ENCODE measurements at places on chromosomes 5 and 9.

- DNase-seq: no peak
Observed at GRCh38 chr9:16505199-16505598, 365.3 kb downstream of the BNC2 start.

DNA sequence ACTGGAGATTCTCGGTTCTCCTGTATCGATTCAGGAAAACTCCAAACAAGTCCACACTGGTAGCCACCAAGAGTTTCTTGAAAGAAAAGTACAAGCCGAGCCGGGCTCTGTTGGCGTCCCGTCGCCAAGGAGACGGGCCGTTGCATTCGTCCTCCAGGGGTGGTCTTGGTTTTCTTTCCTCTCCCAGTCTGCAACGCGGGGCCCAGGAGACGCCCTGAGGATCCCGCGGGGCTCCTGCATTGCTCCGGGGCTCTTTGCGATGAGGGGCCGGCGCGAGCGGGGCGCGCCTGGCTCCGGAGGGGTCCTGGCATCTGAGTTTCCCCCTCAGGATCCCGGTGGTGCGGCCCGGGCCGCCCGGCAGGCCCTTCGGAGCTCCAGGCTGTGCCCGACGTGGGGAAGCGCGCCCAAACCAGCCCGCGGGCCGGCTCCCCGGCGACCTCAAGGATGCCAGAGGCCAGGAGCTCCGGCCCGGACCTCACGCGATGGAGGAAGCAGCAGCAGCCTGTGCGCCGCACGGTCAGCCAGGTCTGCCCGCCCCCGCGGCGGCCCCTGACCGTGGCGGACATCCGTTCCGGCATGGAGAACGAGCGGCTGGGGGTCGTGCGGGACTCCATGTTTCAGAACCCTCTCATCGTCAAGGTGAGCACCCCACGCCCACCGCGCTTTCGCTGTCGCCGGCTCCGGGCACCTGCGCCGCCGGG lies at the start of gene CFAP77:
TSS of gene CFAP77 (plus strand) at position 384 of the 701 bp plus-strand sequence. CDS start at position 445, 61 bp downstream.
- DNase-seq: no peak

GRCh38 chr5:126081209-126081608 lies 342.0 kb upstream of the GRAMD2B start:
- DNase-seq: no peak

GRCh38 chr9:15977438-15977837 lies 424.6 kb downstream of the CCDC171 start:
- no peak for DNase-seq

GRCh38 chr9:87771316-87772006 lies 45.5 kb downstream of the CTSL start:
- no peak for DNase-seq

DNA sequence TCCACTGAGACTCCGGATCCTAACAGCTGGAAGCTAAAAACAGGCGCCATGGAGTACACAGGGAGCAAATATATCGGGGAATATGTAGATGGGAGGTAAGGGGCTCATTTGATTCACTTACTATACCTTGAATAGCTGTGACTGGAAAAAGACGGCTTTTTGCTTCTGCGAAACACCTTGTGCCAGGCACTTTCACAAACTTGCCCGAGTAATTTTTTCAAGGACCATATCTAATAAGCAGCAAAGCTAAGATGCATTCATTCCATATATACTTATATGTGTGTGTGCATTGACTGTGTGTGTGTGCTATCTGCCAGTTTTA lies 178 bp downstream of the MORN5 start:
- DNase-seq: no peak

DNA sequence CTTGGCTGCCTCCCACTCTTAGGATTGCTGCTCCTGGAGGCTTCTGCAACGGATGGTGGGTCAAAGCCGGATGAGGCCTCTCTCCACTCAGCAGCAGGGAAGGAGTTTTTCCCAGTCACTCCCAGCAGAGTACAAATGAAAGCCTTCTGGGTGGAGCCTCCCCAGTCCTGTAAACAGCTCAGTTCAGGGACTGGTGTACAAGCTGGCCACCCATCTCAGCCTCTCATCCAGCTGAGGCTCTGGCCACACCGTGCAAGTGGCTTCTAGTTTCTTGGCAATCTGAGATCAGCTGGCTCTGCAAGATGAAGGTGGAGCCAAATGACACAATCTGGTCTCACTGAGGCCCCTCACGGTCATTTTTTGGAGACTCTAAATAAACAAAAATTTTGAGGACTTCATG lies 10.0 kb downstream of the GPX3 start:
- DNase-seq: no peak

GRCh38 chr9:130770093-130770492 lies 65.0 kb upstream of the ABL1 start:
- DNase-seq: no peak

- no peak for DNase-seq
Observed at GRCh38 chr5:62167561-62168057, 138.4 kb upstream of the KIF2A start.

DNA sequence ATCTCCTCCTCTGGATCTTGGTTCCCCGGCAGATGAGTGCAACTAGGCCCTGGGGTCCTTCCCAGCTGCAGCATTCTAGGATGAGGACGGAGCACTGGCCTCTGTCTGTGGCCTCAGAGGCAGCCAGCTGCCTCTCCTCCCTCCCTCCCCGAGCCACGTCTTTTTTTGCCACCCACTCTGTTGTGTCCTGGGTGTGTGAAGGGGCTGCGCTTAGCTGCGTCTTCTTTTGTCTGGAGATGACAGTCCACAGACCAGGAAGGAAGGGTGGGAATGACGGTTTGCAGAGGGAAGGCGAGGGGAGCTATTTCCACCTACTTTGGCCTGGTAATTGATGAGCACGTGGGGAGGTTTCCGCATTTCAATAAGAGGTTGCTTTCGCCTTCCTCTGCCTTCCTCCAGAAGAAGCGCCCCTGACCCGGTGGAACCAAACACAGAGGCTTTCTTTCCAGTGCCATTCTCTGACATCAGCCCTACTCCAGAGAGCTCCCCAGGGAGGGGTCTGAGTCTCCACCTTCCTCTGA lies 34.5 kb upstream of the GABRP start:
- DNase-seq: no peak

DNA sequence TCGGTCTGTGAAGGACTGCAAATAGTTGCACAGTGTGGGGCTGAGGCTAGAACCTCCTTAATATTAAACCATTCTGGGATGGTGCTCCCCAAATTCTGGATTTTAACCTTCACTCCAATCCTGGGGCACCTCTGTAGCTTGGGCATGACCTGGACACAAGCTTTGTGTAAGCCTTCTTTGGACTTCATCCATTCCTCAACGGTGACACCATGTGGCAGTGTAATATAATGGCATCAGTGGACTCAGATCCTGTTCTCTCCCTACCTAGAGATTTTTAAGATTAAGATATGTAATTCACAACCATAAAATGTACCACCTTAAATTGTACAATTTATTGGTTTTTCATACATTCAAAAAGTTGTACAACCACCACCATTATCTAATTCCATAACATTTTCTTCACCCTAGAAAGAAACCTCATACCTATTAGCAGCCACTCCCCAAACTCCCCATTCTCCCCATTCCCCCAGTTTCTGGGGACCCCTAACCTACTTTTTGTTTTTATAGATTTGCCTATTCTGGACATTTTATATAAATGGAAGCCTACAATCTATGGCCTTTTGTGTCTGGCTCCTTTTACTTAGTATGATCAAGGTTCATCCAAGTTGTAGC lies 4.8 kb upstream of the PLGRKT start:
- DNase-seq: no peak

GRCh38 chr5:149030838-149031397 lies 31.9 kb downstream of the SH3TC2 start:
- DNase-seq: no peak

- no peak for DNase-seq
Observed at GRCh38 chr5:58383448-58383847, 76.4 kb downstream of the PLK2 start.

GRCh38 chr9:131097948-131098278 lies 1.6 kb downstream of the AIF1L start:
- no peak for DNase-seq

GRCh38 chr5:136722086-136722485 lies 356.7 kb upstream of the TRPC7 start:
- DNase-seq: no peak

DNA sequence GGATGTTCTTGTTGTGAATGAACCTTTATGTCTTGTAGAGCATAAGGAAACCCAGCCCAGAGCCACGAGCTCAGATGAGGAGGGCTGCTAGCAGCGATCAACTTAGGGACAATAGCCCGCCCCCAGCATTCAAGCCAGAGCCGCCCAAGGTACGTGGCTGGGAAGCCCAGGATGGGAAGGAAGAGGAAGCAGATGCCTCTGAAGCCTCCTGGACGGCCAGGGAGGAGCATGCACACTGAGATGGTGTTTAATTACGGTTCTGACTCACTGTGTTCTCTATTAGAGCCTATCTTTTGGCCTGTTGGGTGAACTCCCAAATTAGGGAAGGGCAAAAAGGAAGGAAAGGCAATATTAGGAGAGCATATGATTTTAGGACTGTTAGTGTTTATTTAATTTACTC lies 75.3 kb downstream of the TJP2 start:
- DNase-seq: no peak
